ENCODE measurements at places on chromosomes 5 and 9.

DNA sequence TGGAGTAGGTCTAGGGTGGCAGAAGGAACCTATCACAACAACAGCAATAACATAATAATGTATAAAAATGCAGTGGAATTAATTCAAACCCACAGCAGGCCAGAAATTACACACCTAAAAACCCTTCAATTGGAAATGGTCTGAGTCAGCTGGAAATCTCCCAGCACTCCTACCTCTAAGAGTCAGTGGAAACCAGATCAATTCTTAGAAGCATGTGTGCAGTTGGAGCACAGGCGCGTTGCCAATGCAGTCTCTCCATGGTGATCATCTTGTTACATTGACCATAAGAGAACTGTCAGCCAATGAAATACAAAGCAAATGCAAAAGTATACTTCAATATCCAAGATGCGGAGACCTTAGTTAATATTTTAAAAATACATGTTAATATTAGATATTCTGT is 15.1 kb upstream of the CSNK1G3 start:
- DNase-seq = no peak

DNA sequence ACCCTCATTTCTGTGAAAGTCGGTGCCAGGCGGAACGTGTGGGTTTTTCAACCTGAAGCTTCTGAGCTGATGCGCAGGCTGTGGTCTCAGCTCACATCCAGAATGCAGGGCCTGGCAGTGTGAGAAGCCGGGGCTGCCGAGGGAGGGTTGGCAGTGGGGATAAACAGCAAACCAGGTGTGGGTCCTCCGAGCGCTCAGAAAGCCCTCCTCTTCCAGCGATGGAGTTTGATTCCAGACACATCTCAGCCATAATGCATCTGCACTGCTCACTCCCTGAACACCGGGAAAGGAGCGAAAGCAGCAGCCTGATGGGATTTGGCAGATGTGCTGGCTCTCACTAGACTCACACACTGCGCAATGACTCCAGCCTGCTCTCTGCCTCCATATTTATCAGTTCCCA is 280.1 kb downstream of the HSPA4 start:
- DNase-seq = no peak

DNA sequence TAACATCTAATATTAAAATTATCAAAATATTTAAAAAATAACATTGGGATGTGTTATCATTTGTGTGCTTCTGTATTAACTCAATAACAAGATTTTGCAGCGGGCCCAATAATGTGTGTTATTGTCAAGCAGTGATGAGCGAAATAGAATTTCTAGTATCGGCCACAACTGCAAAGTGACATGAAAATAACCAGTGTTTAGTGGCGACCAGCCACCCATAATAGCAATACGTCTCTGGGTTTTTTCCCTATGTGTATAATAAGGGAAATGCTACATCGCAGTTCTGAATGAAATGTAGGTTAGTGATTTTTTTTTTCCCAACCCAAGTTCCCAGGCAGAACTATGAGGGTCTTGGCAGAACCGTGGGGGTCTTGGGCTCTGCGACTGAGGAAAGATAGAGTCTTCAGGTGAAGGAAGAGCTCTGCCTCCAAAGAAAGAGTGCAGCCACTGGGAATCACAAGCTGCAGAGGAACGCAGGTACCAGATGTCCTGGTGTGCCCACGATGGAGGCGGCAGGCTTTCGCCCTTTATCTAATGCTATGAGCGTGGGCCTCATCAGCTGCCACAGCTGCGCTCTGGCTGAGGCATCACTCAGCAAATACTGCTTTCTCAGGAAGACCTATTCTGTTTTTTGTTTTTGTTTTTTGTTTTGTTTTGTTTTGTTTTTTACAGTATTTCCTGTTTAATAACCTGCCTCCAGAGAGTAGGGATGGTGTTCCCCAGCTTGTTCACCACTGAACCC is 235.0 kb downstream of the ROR2 start:
- DNase-seq = no peak

DNA sequence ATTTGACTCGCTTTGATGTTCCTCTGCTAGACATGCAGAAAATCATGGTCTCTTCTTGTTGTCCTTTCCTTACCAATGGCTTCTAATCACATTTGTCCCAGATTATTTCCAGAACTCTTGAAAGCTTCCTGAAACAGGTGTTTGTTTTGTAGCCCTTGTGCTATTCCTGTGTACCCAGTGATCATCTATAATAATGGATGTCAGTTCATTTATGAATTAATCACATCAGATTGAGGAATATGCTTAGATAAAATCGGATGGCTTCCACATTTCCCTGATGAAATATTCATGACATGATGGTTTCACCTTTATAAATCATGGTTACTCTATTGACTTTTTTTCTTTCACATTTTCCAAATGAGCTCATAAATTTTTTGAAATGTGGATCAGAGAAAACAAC is 359.0 kb upstream of the DMAC1 start:
- DNase-seq = no peak

GRCh38 chr5:107444300-107444699 is 226.4 kb downstream of the EFNA5 start:
- no peak for DNase-seq

DNA sequence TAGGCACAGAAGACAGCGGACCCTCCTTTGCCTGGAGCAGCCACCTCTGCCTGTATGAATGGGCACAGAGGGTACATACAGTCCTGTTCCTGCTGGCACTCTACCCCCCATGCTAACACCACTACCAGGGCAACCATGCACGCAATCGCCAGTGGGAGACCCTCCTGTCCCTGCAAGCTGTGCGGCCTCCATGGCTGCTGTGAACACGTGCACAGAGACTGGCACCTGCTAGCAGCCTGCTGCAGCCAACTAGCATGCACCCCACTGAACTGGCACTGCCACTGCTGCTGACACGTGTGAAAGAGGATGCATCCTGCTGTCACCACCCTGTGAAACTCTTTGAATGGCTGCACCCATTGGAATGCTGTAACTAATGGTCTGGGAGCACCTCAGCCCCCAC is 885.2 kb upstream of the ARRDC3 start:
- no peak for DNase-seq

GRCh38 chr9:19420877-19421276 is 12.1 kb downstream of the ACER2 start:
- DNase-seq = no peak

GRCh38 chr5:106849266-106849665 is 821.5 kb downstream of the EFNA5 start:
- no peak for DNase-seq

DNA sequence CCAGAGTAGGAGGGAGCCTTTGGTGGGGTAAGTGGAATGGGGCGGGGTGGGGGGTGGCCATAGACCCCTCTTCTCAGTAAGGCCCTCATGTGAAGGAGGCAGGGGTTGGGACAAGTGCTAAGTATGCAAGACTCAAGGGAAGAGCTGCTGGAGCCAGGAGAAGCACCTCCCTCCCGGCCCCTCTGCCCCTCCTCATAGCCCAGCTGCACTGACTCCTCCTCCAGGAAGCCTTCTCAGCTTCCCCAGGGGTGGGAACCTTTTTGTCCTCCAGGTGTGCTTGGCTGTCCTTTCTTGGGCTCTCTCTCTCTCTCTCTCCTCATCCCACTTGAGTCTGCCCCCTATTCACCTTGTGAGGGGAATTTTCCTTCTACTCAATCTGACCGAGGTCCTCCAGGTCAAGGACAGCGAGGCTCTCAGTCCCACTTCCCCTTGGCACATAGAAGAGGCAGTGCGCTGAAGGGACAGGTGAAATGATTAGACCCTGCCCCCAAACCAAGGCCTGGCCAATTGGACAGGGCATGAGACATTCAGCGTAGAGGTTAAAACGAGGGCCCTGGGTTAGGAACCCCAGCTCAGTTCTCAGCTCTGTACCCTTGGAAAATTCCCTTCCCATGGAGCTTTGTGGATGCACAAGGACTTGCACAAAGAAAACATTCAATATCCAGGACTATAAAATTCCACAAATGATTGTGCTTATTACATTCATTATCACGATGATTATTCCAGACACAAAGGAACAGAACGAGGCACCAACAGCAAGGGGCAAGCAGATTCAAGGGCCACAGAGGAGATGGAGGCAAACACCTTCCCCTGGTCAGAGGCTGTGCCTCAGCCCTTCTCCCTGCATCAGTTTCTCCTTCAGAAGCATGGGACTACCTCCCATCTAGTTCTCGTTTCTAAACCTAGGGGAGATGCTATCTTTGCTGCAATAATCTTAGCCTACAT is 45.6 kb upstream of the IL17B start:
- no peak for DNase-seq

DNA sequence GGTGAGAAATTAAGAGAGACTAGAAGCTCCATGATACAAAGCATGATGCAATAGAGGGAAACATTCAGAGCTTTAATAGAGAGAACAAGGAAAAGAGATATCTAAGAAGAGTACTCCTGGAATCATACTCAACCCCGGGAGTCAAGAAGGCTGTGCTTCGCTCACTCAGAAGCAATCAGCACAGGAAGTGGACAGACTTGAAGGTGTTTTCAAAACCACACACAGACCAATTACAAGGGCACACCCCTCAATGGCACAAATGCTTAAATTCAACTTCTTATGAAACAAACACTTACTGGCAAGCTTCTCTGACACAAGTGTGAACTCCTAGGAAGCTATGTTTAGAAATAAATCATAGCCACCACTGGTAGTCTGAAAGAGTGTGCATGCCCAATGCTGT is 462.3 kb downstream of the GABRG2 start:
- DNase-seq = no peak

- DNase-seq = no peak
These were observed 178.9 kb downstream of the SEMA6A start for GRCh38 chr5:116395631-116396203.

- DNase-seq = peak; percentile 43
These were observed 265.2 kb upstream of the RASA1 start for GRCh38 chr5:87002485-87002884.

GRCh38 chr5:73088026-73088425 is 32.3 kb upstream of the TMEM171 start:
- no peak for DNase-seq

DNA sequence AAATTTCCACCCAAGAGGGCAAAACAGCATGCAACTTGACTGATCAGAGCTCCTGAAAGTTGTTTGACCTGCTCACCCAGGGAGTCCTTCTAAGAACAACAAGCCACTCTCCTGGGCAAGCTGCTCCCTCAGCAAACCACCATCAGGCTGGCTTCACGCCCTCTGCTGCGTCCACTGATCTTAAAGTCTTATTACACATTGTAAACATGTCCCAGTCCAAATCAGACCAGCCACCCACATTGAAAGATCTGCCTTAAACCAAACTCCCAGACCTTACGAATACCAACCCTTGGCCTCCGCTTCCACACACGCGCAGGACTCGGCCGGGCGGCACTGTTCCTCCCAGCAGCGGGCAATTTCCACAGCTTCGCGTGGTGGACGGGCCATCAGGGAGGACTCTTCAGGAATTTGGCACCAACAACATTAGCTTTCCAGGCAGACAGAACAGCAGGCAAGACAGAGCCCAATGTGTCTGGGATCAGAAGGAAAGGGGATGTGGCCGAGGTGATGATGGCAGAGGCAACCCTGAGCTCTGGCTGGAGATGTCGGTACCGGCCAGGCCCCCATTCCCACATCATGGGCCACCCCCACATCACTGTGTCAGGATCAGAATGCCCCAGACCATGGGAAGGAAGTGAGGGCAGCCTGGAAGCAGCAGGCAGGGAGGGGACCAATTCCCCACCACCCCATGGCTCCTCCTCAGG is 56.8 kb downstream of the SEMA4D start:
- no peak for DNase-seq

DNA sequence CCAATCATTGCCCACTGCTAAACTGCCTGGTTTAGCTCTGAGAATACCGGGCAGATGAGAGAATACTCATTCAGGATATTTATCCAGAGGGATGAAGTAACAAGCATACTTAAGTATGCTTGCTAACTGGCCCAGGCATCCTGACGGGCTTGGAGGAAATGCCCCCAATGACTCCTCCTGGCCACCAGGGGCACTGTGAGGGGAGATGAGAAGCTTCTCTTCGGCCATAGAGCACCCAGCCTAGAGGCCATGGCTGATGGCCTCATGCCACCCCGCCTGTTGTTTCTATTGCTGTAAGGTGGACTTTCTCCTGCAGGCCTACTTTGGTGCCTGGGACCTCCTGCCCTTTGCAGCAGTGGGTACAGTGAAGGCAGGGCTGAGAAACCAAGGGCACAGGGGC is 134.5 kb upstream of the FSTL4 start:
- no peak for DNase-seq

DNA sequence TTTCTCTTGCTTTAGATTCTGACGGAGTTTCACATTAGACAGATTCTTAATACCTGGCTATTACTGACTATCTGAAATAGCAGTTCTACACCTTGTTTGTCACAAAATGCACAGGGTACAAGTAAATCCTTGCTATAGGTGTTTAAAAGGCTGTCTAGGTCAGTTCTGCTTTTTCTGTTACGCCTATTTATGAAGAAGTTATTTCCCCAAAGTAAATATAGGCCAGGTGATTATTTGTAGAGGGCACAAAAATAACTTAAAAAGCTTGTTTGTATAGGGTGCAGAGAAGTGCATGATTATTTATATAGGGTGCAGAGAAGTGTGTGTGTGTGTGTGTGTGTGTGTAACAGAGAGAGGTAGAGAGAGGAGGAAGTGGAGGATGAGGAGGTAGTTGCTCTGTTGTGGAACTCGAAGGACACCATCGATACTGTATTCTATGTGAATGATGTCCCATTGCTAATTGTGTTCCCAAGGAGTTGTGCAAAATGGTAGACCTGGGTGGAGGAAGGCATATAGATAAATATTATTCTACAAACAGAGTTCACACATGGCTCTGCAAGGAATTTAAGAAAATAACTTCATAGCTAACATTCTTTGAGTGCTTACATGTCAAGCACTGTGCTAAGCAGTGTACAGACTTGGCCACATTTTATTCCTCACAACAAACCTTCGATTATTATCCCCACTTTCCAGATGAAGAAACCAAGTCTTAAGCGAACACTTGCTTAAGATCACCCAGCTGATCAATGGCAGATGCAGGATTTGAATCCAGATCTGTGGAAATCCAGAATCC is 96.3 kb upstream of the EQTN start:
- no peak for DNase-seq

DNA sequence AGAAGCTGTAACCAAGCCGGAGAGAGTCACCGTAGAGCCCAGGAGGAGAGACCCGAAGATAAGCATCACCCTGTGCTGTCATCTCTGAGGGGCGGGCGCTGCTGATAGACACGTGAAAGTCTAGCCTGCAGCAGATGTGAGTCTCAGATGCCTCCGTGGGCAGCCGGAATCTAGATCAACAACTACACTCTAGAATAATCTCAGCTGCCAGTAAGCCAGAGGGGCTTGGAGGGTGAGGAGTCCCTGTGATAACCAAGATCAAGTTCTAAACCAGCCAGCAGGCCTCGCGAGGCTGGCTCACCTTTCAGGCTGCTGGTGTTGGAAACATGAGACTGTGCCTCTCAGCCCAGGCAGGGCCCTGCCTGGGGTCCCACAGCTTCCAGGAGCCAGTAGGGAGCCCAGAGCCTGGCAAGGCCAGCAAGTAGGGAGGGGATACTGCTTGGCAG is 54.1 kb downstream of the DAPK1 start:
- DNase-seq = no peak

GRCh38 chr5:58722160-58722559 is 139.3 kb downstream of the RAB3C start:
- no peak for DNase-seq

DNA sequence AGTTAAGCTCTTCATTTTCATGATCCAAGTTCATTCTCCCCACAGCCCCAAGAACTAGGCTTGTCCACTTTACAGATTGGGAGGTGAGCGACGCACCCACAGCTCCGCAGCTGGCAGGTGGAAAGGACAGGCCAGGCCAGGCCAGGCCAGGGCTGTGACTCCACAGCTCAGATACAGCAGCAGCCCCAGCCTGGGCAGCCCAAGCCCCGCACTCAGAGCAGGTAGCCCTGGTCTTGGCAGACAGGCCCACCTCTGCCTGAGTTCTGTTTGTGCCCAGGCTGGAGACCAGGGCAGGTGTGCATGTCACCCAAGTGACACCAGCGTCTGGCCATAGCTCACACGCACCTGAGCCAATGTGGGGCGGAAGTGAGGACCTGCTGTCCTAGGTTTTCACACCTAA is 124.7 kb downstream of the WNK2 start:
- no peak for DNase-seq

All from MV-4-11 (cell line).